ENCODE measurements at places on chromosomes 5 and 9.
A peak's percentile ranks its signal among the peaks of the same experiment; 100 is the strongest.

GRCh38 chr5:135705141-135705631 is 126.4 kb upstream of the CXCL14 start:
- no peak for DNase-seq

DNA sequence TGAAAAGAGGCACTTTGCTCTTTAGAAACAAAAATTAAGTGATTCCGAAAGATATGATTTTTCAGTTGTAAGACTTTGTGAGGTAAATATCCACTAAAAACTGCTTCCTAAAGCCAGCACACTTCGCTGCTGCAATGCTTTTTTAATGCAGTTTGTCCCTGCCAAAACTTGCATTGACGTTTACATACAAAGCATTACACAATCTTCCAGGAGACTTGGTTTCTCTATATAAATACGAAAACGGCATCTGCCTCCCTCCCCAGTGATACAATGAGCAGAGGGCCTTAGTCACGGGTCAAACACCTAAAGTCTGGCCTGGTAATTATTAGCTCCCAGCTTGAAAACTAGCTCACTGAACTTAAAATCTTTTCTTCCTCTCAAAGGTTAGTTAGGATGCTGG is 170.7 kb downstream of the TSSK1B start:
- DNase-seq = no peak

GRCh38 chr5:138453590-138453989 is 11.7 kb upstream of the EGR1 start:
- DNase-seq = no peak

GRCh38 chr5:610744-611730 is 1.1 kb upstream of the CEP72 start:
- no peak for DNase-seq

- no peak for DNase-seq
Measured at GRCh38 chr9:126127591-126127990, 199.0 kb upstream of the MVB12B start.

GRCh38 chr9:10254338-10254737 is 358.5 kb downstream of the PTPRD start:
- DNase-seq = no peak

- no peak for DNase-seq
Measured at GRCh38 chr5:177476531-177477233, 3.2 kb upstream of the DBN1 start.

DNA sequence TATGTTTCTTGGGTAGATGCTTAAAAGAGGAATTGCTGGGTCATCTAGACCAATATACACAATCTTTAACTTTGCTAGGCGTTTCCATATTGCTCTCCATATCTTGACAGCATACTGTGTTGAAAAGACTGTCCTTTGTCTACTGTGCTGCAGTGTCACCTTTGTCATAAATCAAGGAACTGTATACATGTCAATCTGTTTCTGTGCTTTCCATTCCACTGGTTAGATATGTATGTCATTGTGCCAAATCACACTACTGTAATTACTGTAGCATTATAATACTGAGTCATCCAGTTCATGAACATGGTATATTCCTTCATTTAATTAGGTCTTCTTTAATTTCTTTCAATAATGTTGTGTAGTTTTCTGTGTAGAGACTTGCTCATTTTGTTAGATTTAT is 149.7 kb upstream of the RASGRF2 start:
- no peak for DNase-seq

DNA sequence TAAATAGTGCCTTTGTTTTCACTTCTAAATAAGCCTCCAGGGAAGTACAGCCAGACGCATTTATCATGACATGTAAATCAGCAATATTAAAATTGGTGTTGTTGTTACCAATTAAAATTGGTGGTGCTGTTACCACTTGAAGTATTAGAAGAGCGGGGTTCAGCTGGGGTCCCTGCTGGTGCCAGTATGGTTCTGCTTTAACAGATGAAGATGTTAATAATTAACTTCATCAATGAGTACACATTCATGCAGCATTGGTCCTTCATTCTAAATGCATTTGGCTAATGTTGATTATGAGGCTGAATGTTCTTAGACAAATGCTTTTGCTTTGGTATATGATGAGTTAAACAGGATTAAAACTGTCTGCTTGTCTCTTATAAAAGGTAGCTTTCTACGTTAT is 67.6 kb upstream of the TMC1 start:
- no peak for DNase-seq

DNA sequence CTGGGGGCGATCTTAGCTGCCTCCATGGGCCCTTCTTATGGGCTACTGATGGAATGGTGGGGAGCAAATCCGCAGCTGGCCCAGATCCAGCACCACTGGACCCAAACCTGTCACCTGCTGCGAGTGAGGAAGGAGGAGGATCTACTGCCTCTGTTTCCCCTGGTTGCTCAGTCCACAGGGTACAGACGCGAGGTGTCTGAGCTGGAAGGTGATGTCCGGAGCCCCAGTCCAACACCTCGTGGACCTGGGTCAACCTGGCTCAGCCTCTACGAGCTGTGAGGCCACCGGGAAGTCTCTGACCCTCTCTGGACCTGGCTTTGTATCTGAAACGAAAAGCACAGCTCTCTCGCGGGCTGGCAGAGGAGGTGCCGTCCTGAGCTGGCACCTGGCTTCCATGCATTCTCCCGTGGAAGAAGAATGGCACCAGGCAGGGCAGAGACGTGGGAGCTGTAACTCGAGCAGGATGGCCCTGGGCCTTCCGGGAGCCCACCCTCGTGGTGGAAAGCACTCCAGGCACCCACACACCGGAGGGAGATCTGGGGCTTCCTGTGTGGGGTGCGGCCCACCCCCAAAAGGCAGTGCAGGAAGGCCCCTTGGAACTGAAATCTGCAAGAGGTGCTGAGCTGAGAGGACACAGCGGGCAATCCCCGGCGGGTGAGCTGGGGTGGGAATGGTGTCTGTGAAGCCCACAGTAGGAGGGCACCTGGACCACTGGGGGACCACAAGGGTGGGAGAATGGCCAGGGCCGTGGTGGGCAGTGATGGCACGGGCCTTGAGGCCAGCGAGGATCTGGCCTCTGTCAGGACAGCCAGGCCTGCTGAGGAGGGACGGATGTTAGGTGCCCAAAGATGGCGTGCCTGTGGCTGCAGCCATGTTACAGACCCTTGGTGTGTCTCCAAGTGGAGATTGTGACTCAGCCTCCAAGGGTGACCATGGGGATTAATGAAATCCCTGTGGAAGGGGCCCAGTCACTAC is 133.4 kb downstream of the OLFM1 start:
- no peak for DNase-seq

DNA sequence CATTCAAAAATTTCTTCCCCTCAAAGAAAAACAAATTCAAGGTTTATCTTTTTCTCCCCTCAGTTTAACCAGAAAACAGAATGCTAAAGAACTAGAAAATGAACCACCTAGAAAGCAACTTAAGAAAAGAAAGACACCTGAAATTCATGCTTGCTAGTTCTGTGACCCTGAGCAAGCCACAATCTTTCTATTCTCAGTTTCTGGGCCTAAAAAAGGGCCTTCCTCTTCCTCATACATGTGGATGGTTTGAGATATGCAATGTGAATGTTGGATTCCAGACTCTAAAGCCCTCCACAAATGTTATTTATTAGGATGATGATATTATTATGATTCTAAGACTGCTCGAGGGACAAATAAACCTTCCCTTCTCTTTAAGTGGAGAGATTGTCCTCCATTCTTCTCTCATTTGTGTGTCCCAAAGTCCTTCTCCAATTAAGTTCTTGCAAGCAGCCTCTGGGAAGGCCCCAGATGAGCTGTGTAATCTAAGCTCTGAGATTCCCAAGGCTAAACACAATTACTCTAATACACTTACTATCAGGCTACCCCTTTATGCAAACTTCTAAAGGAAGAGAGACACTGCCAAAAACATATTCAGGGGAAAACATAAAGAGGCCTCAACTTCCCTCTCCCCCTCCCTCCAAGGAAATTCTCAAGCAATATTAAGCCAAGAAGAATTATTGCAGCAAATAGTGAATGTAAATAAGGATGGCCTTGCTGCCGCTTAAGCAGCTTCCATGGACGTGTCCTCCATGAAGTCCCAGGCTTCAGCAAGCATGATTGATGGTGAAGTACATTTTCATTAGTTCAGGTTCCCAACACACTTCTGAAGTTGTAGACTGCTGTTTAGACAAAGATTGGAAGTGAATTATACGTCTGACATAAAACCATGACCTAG is 80.2 kb downstream of the PRKACG start:
- DNase-seq = no peak

- DNase-seq = no peak
Measured at GRCh38 chr5:177982072-177982727, 13.8 kb downstream of the PROP1 start.

GRCh38 chr5:142548739-142549275 is 137.1 kb downstream of the FGF1 start:
- DNase-seq = no peak

- DNase-seq = no peak
Measured at GRCh38 chr5:58326022-58326421, 133.9 kb downstream of the PLK2 start.

- DNase-seq = no peak
Measured at GRCh38 chr5:3182133-3182876, 413.3 kb upstream of the IRX1 start.

DNA sequence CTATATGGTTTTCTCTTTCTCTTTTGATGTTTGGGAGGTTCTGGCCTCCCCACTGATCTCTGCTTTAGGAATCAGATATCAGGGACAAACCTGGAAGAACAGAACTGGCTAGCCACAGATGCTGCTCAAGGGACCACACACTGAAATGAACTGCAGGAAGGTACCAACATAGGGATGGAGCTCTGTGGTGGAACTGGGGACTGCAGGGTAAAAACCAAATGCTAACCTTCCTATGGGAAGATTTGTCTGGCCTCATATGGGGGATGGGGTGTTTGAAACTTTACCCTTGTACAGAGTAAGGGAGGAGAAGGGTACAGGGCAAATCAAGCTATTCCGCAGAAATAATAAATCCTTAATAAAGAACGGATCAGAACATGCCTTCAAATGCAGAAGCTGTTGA is 49.4 kb downstream of the ELOVL7 start:
- no peak for DNase-seq

- no peak for DNase-seq
Measured at GRCh38 chr5:10266137-10266536, 16.1 kb downstream of the CCT5 start.

GRCh38 chr9:113886466-113886865 is 10.4 kb downstream of the ZNF618 start:
- peak; percentile 17 for DNase-seq

GRCh38 chr9:78207901-78208300 is 28.0 kb upstream of the CEP78 start:
- no peak for DNase-seq

- no peak for DNase-seq
Measured at GRCh38 chr9:121302786-121303185, 34.8 kb downstream of the GSN start.

DNA sequence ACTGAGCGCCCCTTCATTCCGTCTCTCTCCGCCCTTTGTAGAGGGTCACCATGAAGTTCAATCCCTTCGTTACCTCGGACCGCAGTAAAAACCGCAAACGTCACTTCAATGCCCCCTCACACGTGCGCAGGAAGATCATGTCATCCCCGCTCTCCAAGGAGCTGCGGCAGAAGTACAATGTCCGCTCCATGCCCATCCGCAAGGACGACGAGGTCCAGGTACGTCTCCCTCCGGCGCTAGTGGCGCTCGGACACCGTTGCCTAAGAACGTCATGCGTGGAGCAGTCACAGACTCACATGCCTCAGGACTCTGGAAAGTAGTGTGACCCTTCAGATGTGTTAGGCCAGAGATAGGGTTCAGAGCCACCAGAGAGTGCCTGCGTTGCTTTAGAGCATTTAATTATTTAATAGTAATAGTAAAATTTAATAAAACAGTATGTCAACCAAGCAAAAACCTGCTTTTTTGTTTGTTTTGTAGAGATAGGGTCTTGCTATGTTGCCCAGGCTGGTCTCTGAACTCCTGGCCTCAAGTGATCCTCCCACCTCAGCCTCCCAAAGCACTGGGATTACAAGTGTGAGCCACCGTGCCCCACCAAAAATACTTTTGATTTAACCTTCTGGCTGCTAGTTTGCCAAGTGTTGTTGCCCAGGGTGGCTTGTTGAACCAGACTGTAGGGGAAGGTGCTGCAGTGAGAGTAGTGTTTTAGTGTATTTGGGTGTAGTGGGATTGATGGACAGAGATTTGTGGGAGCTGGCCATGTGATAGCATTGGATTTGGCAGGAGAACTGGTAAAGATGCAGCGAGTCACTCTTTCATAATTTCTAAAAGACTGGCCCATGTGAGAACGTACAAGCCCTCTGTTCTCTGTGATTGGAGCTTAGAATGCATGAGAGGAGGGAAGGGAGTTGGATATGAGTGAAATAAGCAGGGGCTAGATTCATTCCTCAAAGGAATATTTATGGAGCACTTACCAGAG is 888 bp downstream of the RPL26L1 start:
- DNase-seq = no peak

DNA sequence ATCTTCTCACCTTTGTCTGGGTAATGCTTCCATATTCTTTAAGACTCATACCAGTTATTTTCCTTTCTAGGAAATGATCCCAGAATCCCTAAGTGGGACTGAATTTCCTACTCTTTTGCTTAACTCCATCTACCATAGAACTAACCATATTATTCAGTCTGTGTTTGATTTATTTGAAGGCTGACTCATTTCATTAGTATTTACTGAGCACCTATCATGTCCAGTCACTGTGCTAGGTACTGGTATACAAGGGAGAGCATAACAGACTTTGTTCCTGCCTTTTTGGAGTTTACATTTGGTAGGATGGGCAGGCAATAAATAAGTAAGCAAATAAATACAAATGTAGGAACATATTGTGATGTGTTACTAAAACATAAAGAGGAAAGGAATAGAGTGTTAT is 4.3 kb downstream of the NPR2 start:
- no peak for DNase-seq

DNA sequence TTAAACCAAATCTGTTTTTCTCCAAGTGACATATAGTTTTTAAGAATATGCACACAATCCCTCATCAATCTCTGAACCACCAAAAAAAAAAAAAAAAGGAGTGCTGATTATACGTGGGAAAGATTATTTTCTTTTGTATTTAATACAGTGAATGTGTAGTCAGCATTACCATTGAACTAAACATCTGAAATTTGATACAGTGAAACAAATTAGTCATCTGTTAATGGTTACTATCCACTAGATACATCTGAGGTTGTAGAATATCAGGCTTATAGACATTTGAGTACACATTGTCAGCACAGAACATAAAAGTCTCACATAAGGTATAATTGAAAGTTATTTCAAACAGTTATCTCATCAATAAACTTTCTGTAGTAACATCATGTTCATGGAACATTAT is 87.0 kb downstream of the SLF1 start:
- DNase-seq = no peak

DNA sequence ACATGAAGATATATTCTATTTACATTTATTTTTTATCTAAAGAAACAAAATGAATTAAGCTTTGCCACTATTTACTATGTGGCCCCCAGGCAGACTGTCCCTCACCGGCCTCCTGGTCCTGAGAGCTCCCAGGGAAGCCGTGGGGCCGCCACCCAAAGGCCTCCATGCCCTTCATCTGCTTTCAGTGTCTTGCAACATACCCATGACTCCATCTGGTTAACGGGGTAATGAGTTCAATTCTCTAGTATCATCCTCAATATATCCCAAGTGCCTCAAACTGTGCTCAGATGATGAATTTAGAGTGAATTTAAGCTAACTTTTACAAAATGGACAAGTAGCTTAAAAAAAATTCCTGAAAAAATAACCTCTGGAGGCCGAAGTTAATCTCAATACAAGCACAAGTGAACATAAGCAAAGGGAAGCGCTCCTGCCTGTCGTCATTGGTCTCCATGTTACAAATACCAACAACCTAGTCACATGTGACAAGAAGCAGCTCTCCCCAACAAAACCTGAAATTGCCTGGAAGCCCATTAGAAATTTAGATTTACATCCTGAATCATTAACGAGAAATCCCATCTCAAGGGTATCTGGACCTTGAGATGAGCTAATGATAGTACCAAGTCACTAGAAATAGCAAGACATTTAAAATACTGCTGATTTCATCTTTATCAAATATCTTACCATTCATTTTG is 26.1 kb downstream of the DAP start:
- DNase-seq = no peak
